ENCODE measurements at places on chromosomes 4 and X. TPM values are rescaled to one million over a fixed set of nuclear protein-coding genes. Genes with fewer than 3 reads are reported as not detected.

Gene CYBB
- 0.05 TPM for polyA plus RNA-seq

DNA sequence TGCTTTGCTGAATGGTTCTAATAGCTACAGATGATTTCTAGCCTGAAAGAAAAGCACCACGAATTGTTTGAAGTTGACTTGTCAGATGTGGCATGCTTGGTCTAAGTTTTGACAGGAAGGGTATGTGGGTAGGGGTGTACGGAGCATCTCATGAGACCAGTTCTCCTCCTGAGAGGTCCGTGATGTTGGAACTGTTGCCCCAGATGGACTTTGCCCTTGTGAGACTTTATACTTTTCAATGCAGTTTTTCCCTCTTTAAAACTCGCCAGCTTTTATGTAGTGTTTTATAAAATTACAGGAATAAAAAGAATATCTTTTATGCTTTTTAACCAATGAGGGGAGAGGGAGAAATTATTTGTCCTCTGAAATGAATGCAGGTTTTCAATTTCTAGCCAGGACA is 16.6 kb upstream of the XG start:
- no peak for DNase-seq

DNA sequence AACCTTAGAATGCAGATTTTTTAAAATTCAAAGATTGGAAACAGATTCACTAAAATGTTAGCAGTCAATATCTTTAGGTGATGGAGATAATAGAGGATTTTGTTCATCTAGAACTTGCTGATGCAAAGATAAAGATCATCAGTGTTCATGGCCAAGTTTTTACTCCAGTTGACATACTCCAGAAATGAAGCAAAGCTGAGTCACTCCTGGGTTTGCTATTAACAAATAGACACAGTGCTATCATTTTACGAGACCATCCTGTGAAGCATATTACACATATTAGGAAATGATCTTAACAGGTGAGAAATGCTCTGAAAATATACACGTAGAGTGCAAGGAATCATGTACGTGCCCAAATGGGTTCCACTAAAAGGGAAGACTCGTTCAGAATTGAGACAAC is 170.6 kb upstream of the FAM9B start:
- DNase-seq: no peak

DNA sequence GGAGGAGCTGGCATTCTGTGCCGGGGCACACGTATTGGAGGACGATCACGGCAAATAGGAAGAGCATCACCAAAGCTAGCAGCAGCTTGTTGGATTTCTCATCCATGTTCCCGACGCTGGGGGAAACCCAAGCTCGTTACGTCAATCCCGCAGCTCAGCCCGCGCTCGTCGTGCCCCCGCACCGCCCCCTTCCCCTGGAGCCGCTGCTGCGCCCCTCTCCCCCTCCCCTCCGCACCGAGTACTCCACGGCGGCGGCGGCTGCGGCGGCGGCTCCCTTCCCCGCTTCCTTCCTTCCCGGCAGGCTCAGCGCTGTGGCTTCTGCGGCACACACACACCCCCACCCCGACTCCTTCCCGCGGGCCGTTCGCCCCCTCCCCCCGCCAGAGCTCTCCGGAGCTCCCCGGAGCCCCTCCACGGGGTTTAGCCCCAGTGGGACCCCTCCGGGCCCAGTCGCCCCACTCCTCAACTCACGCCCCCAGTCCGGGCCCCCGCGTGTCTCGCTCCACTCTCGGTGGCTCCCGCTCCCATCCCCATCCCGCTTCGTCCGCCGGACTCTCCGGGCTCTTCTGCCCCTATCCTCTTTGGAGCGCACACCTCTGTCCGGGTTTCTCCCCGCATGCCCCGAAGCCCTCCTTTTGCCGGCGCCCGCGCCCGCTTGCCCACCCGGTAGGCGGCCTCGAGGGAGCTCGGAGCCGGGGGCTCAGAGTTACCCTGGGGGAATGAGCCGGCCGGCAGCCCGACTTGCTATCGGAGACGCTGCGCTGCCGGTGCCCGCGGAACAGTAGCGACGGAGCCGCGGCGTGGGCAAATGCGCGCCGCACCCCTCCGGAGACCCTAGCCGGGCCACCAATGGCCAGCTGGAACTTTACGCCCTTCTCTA is 978 bp downstream of the HS6ST2 start:
- no peak for DNase-seq

DNA sequence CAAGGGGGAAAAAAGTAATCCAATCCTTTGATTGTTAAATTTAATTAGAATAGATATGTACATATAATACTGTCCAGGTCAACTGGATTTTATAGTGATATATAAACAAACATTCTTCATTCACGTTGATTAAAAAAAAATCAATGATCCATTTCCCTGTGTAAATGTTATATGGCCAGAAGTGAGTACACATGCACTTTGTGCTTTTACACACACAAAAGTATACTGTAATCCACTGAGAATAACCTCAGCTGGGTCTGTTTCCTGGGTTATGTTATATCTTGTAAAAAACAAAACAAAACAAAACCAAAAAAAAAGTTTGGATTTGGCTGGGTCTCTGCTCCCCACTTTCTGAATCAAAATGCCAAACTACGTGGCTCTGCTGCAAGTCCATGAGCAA is 51.7 kb downstream of the WFS1 start:
- no peak for DNase-seq
